ENCODE measurements at places on chromosomes 13 and 19.

DNA sequence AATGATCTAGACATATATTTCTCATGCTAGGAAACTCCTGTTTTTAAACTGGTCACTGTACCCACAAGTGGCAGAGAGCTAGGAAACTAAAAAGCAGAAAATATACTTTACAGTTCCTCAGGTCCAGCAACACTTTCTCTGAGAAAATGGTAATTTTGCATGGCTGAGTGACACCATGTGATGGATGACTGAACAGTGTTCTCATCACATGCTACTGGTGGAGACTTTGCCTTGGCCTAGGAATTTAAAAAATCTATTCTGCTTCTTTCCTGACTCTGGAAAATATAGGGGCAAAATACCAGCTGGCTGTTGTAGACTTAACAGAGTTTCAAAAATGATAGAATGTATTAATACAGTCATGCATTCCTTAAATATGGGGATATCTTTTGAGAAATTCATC, 50.0 kb downstream of the LATS2 start:
- no peak for DNase-seq

DNA sequence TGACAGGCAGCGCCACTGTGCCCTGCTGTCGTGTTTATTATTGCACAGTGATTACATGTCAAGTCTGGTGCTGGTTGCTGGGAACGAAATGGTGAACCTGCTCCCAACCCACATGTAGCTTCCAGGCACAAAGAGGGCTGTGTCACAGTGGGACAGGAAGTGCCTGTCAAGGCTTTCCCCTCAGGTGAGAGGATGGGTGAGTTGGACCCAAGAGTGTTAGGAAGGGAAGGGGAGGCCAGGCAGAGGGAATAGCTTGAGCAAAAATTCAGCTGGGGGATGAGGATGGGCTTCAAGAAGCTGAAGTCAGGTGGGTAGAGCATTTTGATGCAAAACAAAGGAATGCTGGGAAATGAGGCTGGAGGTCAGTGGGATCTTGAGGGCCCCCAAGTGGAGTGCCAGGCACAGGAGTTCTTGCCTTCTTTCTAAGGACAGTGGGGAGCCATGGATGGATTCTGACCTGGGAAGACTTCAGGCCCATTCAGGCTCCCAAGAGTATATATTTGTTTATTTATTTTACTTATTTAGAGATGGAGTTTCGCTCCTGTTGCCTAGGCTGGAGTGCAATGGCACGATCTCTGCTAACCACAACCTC, 8.5 kb upstream of the QTRT1 start:
- DNase-seq = no peak

DNA sequence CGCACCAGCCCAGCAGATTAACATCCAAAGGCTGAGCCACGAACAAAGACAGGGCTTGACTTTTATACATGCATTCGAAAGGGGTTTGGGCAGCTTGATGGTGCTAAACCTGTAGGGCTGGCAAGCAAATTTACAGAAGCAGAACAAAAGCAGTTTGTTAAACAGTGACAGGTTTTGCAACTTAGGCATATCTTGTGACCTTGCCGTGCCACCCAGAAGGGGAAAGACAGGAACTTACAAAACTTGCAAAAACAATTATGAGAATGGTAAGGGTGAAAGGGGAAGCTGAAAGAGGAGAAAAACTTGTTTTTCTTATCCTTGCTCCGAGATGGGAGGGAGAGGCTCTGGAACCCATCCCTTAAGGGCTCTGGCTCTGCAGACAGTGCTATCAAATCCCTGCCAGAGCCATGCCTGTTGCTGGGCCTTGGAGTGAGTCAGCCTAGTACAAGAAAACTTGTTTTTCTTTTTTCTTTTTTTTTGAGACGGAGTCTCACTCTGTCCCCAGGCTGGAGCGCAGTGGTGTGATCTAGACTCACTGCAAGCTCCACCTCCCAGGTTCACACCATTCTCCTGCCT, 1325.2 kb upstream of the PRR20A start:
- DNase-seq = no peak

DNA sequence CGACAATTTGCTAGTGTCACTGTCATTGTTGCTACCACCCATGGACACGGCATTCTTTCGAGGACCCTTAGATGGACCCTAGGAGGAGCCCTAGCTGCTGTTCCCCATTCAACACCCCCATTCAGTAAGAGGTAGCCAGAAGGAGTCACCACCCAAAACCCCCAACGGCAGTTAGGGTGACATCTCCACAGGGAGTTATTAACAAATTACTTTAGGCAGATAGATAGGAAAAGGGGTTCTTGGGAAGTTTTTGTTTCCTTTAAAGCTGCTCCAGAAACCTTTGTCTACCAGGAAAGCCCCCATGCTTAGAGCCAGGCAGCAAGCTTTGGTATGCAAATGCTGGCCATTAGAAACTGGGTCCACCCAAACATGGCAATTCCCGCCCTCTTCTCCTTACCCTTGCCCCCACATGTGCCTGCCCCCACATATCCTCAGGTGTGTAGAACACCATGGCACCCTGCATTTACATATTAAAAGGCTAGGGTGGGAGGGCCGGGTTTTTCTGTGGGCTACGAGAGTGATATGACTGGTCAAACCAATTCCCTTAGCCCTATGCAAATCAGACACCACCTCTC, 190.9 kb downstream of the SLITRK6 start:
- no peak for DNase-seq

DNA sequence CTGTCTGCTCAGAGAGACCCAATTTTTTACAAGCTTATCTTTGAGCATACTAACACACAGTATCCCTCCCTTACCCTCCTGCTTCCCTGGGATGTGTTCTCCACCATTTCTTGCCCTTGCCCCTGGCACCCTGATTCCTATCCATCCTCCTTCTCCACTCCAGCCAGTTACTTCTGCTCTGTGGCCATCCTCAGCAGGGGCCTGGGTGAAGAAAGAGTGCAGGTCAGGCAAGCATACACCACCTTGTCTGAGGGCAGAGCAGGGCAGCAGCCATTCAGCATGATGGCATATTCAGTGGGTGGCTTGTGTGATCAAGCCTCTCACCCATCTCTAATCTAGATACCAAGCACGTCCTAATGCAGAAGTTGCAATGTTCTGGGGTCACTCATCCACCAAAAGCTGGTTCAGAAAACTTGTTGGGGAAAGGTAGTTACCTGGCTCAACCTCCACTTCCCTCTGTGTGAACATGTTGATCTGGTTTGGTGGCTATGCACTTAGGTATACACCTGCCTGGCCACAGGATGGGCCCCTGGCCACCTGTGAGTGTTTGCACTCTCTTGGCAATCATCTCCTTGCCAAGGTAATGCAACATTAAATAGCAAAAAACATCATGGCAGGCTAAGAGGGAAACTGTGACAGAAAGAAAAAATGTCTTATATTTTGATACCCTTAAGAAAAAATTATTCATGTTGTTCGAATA, 900.3 kb upstream of the MIR17HG start:
- no peak for DNase-seq

DNA sequence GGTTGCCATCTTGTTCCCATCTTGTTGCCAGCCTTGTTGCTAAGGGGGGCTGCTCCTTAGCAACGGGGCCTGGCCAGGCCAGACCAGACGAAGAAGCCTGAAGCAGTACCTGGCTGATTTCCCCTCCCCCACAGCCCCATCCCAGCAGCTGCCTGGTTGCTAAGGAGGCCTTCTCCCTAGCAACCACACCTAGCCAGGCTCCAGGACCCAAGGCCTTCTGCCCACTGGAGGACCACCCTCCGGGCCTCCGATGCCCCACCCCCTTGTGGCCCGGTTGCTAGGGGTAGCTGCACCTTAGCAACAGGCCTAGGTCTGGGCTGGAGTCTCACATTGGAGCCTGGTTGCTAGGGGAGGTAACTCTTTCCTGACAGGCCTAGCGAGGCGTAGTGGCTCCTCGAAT, 3.9 kb downstream of the PRRG2 start:
- no peak for DNase-seq

GRCh38 chr13:36108954-36109353, 22.2 kb downstream of the DCLK1 start:
- DNase-seq = no peak
